ENCODE measurements at places on chromosomes 4 and X.

DNA sequence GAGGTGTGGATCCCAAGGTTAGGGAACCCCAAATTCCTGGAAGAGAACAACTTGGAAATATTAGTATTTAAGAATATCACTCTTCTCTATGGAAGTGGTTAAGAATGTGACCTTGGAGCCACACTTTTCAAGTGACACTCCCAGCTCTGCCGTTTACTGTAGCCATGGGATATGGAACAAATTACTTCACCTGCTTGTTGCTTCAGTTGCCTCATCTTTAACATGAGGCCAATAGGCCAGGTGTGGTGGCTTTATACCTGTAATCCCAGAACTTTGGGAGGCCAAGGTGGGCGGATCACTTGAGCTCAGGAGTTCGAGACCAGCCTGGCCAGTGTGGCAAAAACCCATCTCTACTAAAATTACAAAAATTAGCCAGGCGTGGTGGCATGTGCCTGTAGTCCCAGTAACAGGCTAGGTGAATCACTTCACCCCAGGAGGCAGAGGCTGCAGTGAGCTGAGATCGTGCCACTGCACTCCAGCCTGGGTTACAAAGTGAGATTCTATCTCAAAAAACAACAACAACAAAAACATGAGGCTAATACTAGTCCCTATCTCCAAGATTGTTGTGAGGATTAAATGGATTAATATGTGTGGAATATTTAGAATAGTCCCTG, 13.0 kb downstream of the IL13RA1 start:
- no peak for DNase-seq

DNA sequence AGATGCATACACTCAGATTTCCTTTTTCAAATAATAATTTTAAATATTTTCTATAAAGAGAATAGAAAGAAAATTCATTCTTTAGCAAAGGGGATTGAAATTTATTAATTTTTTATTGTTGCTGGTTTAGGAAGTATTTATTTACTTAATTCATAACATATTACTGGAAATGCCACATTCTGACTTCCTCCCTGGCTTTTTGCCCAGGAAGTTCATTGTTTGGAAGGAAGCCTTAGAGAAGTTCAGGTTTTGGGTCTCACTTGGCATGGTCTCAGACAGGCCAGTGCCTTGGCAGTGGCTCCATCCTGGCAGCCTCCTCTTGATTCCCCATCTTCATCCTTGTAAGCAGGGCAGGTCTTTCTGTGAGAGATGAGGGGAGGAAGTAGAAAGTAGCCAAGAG, 50.5 kb downstream of the IL15 start:
- no peak for DNase-seq

GRCh38 chrX:106302304-106302703, 134.2 kb downstream of the PWWP3B start:
- no peak for DNase-seq

GRCh38 chr4:15729910-15730533, 27.2 kb downstream of the BST1 start:
- DNase-seq: peak; percentile 9

GRCh38 chr4:71185037-71185436, 153.8 kb upstream of the SLC4A4 start:
- DNase-seq: no peak

DNA sequence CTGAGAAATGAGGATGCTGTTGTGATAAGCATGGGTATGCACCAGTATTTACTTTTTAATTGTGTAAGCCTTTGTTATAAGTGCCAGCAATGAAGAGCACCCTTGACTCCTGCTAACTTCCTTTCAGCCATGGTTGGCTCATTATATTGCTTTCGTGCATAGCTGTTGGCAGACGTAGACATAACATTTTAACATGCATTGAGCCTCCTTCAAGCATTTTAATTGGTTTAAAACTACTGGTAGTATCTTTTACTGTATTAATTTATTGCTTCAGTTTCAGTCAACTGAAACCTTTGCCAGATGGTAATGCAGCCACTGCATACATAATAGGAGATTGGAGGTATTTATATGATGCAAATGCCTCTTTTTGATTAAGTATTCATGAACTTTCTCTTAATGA, 1285.4 kb downstream of the PCDH18 start:
- DNase-seq: no peak

DNA sequence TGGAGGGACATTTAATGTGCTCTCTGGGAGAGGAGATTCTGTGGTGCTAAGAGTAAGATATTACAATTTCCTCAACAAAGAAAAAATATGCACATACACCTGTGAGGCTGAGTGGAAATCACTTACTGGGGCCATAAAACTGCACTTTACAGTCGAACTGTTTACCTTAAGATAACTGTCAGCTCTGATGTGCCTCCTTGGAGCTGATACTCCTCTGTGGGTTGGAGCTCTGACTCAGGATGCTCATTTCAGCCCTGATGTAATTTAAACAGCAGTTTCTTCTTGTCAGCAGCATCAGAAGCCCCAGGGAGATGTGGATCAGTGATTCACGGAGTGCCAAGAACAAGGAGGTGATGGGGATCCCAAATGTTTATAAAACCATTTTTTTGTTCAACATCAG, 241.9 kb upstream of the SFRP2 start:
- no peak for DNase-seq

GRCh38 chrX:98448524-98448923, 1564.8 kb downstream of the RPA4 start:
- no peak for DNase-seq

- DNase-seq: no peak
These were observed 43.5 kb downstream of the LHFPL1 start for GRCh38 chrX:112636288-112636687.

DNA sequence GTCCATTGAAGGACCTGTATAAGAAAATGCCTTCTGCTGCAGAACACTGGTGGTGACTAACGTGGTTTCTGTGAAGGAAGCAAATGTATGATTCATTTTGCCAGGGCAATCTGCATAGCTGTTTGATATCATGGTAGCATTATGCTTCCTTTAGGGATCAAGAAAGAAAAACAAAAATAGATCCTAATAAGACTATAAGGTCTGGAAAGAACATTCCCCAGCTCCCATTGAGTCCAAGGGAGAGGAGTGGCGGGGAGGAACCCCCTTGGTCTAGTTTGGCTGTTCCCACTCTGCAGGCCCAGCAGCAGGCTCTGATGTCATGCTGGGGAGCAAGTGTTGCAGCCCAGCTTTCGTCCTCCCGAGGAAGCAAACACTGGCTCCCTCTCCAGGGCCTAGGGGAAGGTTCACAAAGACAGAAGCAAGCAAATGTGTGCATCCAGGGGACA, 154.5 kb upstream of the GALNT7 start:
- no peak for DNase-seq

DNA sequence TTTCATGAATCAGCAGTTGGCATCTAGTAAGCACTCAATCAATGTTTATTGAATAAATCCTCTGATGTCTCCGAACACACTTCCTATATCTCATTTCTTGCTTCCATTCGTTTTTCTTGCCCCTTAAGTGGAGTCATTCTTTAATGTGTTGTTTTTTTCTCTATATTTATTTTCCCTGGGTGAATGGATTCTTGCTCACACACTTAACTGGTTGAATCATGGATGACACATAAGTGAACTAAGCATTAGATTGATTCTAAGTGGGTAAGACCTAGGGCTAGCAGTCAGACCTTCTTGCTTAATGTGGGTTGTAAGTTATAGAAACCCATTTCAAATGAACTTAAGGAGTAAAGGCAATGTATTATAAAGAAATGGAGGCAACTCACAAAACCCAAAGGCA, 111.1 kb downstream of the RTL3 start:
- DNase-seq: no peak

DNA sequence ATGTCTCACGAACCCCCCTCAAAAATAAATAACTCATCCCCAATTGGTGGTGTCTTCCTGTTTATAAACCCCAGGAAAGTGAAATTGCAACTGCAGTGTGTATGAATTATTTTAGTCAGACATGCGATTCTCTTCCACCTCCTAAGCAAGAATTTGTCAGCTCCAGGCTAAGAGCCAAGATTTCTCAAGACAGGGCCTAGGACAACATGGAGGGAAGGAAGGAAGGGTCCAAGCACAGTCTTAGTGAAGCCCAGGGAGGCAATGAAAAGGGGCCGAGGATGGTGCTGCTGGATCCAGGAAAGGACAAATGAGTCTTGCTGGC, 20.0 kb downstream of the SH3KBP1 start:
- DNase-seq: no peak

DNA sequence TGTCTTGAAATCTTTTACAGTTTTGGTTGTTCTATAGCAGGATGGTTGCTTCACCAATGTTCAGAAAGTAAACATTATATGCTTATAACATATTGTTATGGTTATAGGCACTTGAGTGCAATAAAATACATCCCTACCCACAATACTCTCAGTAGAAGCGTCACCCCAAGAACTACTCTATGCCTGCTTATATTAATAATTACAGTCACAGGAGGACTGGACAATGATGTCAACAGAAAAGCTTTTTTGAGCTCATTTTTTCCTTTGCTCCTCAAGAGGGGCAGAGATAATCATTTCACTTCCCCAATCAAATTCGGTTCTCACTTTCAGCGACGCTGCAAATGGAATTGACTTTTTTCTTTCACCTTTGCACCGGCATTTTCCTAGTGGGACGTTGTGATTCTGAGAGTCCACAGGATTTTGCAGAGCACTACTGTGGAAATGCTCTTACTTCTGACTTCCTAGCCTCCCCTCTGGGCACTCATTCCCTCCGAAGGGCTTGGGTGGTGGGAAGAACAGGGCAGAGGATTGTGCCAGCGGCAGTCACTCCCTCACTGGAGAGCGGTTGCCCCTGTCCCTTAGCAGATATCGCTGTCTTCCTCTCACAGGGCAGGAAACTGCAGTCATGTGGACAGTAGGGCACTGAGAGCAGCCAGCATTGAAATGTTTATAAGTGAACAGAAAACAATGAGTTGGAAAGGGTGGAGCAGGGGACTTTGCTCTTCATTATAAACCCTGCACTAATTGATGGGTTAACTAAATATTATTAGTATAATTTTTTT, 24.9 kb upstream of the SGMS2 start:
- no peak for DNase-seq

- no peak for DNase-seq
These were observed 1.5 kb upstream of the MSMO1 start for GRCh38 chr4:165325732-165326512.
